ENCODE measurements at places on chromosomes 6 and 20. TPM values are rescaled to one million over a fixed set of nuclear protein-coding genes. Genes with fewer than 3 reads are reported as not detected.
A peak's percentile ranks its signal among the peaks of the same experiment; 100 is the strongest.

Gene IMPG1
- not detected for total RNA-seq

DNA sequence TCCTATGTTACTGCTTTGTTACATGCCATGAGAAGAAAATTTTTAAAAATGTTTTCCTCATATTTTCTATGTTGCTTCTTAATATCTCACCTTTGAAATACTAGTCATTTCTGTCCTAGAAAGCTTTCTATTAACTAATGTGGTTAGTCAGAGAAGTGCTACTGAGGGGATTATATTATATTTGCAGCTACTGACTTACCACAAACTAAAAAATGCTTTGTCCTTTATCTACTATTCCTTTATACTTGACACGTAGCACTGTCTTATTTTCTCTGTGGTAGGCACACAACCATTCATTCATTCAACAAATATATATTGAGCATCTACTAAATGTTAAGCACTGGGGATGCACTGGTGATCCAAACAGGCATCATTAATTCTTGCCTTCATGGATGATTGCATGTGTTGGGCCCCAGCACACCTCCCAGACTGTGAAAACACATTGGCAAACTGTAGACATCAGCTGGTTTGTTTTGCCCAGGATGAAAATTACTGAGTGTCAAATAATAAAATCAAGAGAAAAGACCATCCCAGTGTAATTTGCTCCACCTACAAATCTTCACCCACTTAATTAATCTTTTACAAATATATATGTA is 10.7 kb upstream of the MLIP start:
- DNase-seq, result no peak

DNA sequence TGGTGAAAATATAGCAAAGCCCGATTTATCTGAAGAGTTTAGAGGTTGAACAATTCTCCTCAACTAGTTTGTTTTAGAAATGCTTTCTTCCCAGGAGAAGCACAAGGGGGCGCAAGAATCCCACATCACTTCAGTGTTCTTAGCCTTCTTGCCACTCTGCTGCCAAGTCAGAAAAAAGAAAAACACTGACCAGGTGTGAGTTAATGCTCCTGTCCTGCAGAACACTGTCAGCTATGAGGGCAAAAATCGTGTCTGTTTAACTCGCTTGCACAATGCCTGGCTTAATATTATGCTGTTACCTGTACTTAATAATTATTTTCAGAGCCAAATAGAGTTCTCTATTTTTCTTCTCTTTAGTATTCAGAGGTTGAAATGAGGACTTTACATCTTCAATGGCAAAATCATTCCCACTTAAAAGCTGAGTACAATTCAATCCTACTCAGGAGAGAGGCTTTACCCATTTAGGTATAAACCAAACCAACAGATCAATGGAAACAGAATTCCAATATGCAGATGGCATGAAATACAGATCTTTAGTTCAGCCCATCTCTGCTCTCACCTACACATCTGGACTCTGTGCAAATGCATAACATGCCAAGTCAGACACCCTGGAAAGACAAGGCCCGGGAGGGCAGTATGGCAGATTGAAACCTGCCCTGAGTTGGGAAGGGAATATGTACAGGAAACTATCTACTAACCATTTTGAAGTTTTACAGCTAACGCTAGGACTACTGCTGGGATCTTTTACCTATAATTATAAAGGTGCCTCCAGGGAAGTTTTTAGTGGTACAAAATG is 71.4 kb upstream of the TULP1 start:
- DNase-seq, result peak; percentile 87

Gene RBM24
- total RNA-seq, result 13.6 TPM

GRCh38 chr6:8990075-8990474 is 554.7 kb upstream of the SLC35B3 start:
- no peak for DNase-seq

Gene MYCT1
- total RNA-seq, result 15.9 TPM
